ENCODE measurements at places on chromosomes 5 and 9.

DNA sequence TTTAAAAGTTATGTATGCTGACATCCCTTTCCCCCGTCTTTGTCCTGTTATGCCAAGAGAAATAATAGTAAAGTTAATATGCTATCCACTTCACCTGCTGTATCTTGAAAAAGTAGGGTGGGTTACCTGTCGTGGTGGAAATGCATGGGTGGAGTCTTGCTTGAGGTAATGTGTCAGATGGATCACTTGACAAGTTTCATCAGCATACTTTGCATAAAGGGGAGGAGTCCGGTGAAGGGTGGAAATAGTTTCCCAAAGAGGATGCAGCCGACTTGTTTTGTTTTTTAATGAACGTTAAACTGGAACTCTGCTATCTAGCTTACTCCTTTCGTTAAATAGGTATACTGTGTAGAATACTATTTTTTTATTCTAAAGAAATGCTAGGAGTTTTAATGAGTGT, 9.0 kb upstream of the DMRT3 start:
- DNase-seq: no peak

DNA sequence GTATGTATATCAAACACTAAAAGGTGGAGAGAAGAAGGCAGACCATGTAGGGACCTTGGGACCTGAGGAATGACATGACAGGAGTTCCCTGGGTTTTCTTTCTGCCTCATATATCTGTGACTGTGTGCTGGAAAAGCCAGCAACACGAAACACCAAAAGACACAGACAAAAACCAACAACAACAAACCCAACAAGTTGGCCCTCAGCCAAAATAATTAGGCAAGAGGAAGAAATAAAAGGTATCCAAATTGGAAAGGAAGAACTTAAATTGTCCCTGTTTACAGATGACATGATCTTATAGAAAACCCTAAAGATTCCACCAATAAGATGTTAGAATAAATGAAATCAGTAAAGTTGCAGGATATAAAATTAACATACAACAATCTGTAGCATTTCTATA, 21.7 kb downstream of the ABO start:
- no peak for DNase-seq

- no peak for DNase-seq
Observed at GRCh38 chr9:133702798-133703590, 35.2 kb downstream of the SARDH start.

DNA sequence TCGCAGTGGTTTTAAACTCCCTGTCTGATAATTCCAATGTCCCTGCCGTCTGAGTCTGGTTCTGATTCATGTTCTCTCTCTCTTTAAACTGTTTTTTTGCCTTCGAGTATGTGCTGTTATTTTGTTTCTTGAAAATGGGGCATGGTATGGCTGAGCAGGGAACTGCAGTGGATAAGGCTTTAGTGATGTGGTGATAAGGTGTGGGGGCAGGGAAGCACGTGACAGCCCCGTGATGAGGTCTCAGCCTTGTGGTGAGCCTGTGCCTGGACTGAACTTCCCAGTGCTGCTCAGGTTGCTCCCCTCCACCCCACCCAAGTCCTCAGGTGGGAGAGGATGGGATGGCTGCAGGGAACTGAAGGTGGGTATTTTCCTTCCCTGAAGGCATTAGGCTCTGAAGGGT, 5.5 kb upstream of the ZNF354B start:
- no peak for DNase-seq

GRCh38 chr5:54705994-54706653, 188.6 kb downstream of the SNX18 start:
- no peak for DNase-seq

DNA sequence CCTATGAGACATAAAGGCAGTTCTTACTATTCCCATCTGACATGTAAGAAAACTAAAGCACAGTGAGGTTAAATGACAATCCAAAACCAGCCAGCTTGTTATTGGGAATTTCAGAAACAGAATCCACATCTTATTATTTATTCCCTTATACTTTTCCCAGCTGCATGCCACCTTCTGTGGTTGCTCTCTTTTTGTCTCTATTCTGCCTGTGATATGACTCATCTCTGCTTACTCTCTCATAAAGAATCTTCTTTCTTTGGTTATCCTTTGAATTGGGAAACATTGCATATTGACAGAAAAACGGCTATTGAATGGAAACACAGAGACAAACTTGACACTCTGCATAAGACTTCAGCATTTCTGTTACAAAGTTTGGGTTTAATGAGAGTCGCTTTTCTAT, 183.2 kb downstream of the TLR4 start:
- no peak for DNase-seq

DNA sequence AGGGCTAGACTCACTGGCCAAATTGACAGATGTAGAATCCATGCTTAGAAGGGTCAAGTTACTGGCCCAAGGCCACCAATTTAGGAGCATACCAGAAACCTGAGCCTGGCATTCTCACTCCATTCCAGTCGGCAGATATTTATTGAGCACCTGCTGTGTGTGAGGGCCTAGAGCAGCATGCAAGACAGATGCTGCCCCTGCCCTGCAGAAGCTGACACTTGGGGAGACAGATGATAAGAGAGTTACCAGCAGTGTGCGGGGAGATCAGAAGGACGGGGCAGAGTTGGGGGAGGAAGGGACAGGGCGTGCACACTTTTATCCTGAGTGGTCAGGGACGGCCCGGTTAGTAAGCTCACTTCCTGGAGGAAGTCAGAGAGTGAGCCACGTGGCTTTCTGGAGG, 111.5 kb upstream of the RAPGEF1 start:
- DNase-seq: no peak

DNA sequence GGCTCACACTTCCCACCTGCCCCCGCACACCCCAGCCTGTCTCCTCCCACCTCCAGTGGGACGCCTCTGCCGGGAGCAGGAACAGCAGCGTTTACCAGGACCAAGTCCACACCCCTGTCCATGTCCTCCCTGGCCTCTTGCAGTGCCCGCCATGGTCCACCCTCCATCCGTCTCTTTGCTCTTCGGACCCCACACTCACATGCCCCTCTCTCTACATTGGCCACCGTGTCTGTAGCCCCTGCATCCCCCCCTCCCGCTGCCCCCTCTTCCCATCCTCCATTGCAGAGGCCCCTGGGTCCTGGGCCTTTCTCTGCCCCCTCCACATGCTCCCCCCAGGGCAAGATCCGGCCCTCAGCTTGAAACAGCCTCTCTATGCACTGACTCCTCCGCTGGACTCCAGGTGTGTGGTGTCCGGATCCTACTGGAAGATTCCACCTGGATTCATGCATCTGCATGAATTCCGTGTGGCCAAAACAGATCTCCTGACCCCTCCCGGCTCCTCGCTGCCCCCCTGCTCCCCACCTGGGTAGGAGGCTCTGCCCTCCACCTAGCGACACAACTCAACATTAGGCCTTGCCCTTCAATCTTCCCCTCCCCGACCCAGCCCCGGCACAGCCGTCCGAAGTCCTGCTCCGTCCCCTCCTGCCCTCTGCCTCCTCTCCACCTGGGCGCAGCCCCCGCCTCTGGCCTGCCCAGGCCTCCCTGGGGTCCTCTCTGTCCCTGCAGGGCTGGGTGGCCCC, 168.5 kb downstream of the OLFM1 start:
- no peak for DNase-seq

GRCh38 chr9:79694208-79694607, 122.4 kb downstream of the TLE4 start:
- no peak for DNase-seq

DNA sequence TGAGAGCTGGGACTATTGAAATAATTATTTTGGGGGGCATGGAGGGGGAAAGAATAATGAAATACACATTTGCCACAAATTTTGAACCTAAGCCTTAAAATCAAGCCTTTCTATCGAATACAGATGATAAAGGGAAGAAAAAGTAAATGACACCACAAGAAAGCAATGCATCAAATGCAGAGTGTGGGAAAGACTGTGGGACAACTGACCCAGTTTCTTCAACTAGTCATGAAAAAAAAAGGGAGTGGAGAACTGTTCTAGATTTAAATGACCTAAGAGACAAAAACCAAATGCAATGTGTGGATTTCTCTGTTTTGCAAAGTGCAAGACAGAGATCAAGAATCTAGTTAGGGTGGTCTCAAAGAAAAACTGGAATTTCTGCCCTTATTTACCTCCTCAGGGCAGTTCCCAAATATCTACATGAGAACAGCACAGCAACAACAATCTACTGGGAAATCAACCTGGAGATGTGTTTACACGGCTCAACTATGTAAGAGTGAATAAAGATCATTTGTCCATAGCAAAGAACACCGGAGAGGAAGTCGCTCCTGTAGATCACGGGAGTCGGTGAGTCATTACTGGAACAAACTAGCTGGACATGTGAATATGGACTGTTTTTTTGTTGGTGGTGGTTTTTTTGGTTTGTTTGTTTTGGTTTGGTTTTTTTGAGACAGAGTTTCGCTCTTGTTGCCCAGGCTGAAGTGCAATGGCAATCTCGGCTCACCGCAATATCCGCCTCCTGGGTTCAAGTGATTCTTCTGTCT, 145.9 kb downstream of the DROSHA start:
- no peak for DNase-seq

DNA sequence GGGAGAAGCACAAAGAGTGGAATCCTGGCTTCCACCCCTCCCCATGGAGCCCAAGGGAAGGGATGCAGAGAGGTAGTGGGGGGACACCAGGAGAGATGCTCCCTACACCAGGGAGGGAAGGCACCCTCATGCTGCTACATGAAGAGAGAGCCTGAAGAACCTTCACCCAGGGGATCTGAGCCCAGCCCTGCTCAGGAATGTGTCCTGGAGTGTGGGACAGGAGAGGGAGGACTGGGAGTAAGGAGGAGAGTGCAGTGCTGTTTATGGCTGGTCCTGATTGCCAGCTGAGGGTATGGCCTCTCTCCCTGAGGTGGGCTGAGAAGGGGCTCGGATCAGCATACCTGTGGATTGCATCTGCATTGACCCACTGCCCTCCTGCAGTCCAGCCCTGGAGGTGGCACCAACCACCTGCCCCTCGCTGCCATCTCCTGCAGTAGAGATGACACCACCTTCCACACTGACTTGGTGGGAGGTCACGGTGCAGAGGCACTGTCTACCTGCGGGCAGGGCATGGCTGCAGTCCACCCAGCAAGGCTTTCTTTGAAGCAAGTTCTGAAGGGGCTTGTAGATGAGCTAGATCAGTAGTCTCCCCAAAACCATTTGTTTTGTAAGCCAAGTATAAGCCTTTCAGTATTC, 114.9 kb upstream of the SLC25A48 start:
- no peak for DNase-seq

GRCh38 chr5:153584126-153584959, 93.9 kb downstream of the GRIA1 start:
- no peak for DNase-seq

GRCh38 chr5:179264053-179264782, 81.0 kb downstream of the ADAMTS2 start:
- DNase-seq: no peak

DNA sequence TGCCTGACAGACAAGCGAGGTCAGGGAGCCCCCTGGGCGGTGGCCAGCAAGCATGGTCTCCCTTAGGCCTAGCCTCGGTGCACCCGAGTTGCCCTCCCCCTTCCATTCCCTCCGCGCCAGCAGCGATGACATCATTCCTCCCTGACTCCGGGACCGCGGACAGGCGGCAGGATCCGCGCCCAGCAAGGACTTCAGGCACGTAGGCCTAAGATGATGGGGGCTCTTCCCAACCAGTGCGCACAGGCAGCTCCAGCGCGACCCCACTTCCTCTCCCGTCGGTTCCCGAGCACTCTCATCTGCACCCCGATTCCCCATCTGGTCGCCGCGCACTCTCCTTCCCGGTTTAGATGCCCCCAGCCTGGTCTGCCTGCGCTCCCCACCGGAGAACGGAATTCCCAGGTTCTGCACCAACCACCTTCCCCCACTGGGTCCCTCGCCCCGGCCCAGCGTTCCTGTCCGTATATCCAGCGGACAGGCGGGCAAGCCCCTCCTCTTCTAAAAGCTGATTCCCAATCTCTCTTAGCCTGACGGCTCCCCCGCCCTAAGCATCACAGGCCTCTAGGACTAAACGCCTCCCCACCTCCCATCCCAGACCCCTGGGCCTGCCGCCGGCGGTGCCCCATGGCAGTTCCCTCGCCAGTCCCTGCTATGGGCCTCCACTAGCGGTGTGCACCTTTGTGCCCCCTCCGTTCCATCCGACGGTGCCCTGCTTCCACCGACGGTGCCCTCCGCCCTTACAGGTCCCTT, 931 bp downstream of the FAM219A start:
- no peak for DNase-seq

- no peak for DNase-seq
Observed at GRCh38 chr5:10853154-10853553, 92.1 kb upstream of the DAP start.

DNA sequence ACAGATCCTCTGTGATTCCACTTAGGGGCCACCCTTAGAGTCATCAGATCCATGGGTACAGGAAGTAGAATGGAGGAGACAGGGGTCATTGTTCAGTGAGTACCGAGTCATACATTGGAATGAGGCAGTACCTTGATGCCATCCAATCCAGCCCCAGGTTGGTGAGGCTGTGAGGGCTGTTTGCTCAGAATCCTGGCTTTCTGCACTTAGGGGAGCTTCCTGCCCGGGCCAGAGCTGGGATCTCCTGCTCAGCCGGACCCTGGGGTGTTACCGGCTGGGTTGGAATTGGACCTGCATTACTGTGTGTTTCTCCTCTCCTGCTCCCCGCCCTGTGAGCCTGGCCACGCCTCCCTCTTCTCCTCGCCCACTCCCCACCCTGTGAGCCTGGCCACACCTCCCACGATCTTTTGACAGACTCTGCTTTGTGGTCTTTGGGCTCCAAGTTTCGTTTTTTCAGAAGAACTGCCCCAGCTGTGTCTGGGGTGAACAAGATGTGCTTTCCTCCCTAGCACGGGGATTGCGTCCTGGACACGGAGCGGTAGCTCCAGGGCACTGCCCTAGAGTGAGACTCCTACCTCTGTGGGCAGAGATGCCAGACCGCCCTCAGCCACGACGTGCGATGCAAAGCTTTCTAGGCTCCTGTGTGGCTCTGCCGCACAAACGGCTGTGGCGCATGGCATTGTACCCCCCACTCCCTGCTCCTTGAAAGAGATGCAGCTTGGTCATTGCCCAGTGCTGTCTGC, 15.4 kb downstream of the TRAF2 start:
- DNase-seq: no peak

- no peak for DNase-seq
Observed at GRCh38 chr9:93024986-93025630, 33.4 kb upstream of the SUSD3 start.

DNA sequence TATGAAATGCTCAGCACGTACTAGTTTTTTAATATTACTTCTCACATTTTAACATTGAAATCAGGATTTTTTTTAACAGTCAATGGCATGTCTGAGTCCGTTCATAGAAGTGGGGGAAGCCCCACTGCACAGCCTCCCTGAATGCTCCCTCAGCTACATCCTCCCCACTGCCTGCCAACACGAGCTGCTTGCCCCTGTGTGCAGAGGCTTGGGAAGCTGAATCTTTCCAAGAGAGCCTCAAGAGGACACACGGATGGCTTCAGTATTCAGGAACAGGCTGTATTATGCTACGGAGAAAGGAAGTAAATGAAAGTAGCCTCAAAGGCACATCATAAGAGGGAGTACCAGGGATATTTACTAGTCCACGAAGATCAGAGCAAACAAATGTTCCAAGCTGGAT, 248.7 kb downstream of the SPOCK1 start:
- DNase-seq: no peak

GRCh38 chr5:150438873-150439546, 10.5 kb downstream of the RPS14 start:
- DNase-seq: peak; percentile 19

GRCh38 chr5:37776826-37777225, 63.0 kb downstream of the GDNF start:
- no peak for DNase-seq
